HS-5 (cell line): ENCODE measurements at places on chromosomes 2 and 18.

DNA sequence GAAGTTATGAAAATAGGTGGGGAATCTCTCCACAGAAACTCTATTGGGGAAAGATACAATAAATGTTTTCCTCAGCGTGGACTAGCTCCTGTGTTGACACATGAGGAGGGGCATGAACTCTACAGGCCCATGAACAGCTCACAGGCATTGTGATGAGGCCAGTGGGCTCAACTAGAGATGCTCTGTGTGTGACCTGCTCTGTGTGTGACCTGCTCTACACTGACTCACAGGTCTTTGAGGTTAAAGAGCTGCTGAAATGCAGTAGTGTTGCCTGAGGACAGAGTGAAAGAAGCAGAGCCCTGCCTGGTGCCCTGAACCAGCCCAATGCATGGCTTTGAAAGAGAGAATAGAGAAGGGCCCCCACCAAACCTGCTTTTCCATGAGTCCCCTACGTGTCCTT, 117.6 kb downstream of the MCFD2 start:
- DNase-seq, result no peak

DNA sequence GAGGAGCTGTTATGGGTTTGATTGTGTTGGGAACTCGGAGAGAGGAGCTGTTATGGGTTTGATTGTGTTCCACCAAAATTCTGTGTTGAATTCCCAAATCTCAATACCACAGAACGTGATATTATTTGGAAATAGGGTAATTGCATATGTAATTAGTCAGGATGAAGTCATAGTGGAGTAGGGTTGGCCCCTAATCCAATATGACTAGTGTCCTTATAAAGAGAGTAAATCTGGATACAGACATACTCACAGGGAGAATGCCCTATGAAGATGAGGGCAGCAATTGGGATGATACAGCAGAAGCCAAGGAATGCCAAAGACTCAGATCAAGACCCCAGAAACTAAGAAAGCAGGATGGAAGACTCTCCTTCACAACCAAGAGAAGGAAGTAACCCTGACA, 1023.2 kb upstream of the ZEB2 start:
- DNase-seq, result peak; percentile 24

DNA sequence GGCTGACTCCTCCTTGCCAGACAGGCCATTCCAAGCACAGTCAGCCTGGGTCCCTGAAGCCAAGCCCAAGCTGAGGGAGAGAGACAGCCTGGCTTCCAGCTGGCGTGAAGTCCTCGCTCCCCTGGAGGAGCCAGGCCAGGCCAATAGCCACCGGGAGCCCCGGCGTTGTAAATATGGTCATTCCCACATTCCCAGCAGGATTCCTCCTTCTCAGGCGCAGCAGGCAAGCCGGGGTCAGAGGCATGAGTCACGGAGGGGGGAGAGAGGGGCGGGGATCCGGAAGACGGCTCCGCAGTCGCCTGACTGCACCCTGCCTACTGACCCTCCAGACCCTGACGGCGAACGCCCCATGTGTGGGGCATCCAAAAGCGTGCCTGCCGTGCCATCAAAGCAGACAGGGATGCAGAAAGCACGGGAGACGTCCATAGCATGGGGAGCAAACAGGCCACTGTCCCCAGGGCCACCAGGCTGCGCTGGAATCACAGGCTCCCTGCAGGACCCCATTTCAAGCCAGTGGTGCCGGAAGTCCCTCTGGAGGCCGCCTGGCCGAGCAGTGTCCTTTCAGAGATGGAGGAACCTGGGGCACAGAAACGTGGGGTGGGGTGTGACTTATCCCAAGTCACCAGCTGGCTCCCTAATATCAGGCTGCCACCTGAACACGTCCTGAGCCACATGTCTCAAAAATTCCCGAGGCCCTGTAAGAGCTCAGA, 48.2 kb downstream of the TWIST2 start:
- no peak for DNase-seq

DNA sequence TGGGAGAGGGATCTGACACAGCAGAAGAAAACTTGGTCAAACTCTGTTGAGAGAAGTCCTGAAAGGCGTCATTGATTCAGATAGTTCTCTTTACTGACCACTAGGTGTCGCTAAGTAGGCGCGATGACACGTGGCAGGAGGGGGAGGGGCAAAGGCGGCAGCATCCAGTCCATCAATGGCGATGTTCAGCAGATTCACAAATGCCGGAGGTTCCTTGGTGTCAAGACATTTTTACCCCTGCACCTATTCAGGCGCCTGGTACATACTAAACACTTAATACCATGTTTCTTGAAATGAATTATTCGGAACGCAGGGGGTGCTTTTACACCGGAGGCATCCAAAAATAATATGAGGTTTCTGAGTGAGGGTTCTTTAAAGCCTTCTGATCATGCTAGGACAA, 3.0 kb upstream of the PLEK start:
- DNase-seq, result peak; percentile 24

GRCh38 chr2:45696708-45697107, 45.2 kb downstream of the PRKCE start:
- DNase-seq, result no peak

GRCh38 chr18:79933765-79934164, 17.7 kb downstream of the SLC66A2 start:
- no peak for DNase-seq

DNA sequence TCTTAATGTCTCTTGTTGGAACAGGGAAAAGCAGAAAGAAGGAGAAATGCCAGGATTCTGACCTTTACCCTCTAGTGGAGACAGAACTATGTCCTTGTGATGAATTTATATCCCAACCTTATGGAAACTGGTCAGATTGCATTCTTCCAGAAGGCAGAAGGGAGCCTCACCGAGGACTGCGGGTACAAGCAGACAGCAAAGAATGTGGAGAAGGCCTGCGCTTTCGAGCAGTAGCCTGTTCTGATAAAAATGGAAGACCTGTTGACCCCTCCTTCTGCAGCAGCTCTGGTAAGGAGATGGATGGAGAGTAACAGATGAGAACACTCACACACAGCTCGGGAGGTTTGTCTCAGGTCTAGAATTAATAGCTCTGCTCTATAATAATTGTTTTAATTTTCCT, 552.7 kb upstream of the HNMT start:
- no peak for DNase-seq

GRCh38 chr2:237097911-237098702, 12.4 kb downstream of the COPS8 start:
- peak; percentile 91 for DNase-seq

GRCh38 chr2:15146960-15147359, 414.2 kb downstream of the NBAS start:
- DNase-seq, result no peak

DNA sequence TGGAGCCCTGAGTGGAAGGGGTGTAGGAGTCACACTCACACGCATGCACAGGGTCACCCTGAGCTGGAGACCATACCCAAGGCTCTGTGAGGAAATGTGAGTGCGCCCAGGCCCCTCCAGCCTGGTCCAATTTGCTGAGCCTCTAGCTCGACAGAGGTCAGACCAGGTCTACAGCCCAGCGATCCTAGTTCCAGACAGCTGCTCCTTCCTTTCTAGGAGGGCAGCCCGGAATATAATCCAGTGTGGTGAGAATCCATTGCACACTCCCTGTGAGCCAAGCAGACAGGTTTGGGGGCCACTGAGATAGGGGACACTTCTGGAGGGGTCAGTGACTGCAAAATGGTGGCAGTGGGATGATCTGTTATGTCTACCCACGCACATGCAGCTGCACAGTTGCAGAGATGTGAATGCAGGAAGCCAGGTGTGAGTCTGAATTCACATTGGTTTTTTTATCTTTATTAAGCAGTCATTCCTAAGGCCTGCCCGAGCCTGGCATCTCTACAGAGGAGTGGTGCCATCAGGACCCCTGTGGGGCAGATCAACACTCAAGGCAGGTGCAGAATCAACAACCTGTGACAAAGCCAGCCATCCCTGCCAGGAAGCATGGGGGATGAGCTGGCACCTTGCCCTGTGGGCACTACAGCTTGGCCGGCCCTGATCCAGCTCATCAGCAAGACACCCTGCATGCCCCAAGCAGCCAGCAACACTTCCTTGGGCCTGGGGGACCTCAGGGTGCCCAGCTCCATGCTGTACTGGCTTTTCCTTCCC, at the start of gene GPR148:
Gene GPR148, plus strand, starts transcription at position 522 of the 768 bp plus-strand sequence. Its CDS starts 82 bp downstream, at position 604.
- DNase-seq, result no peak

GRCh38 chr18:55064760-55065159, 105.5 kb upstream of the CCDC68 start:
- no peak for DNase-seq

DNA sequence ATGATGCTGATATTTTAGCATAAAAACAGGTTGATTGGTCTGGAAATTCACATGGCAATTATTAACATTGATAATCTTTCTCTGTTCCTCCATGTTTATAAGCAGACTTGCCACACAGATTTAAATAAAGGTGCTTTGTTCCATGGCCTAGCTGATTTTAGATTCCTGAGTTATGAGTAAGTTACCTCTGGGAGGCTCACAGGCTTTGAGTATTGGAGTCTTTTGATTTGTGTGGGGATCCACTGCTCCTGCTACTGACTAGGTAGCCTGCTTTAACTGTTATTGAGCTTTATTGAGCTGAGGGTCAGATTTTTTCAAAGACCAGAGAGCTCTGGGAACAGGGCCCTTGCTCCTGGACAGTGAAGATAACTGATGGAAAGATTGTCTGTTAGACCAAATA, 166.1 kb downstream of the ANKRD30B start:
- no peak for DNase-seq

DNA sequence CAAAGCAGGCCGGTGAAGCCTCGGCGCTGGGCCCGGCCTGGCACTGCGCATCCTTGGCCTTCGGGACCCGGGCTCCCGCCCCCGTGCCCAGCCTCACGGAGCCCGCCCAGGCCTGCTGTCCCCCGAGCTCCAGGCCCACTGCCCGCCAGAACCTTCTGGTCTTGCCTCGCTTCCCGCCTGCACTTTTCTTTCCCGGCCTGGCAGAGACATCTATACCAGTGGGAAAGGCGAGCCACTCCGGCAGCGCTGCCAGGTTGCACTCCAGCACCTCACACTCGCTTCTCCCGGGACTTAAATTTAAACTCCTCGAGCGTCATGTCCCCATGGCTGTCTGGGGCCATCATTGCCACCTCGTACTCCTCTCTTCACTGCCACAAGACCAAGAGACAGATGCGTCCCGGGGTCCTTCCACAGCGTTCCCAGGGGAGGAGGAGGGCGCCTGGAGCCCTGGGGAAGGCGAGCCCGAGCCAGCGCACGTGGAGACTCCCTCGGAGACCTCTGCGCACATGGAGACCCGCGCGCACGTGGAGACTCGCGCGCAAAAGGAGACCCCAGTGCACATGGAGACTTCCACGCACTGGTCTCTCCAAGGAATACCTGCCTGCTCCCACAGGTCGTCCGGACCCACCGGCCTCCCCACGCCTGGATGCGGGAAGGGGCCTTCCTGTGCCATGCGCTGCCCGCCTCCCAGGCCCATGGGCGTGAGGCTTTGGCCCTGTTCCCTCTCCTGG, 253.1 kb upstream of the SALL3 start:
- DNase-seq, result no peak

- DNase-seq, result peak; percentile 100
Observed at GRCh38 chr2:98917031-98917471, 19.0 kb downstream of the CRACDL start.

DNA sequence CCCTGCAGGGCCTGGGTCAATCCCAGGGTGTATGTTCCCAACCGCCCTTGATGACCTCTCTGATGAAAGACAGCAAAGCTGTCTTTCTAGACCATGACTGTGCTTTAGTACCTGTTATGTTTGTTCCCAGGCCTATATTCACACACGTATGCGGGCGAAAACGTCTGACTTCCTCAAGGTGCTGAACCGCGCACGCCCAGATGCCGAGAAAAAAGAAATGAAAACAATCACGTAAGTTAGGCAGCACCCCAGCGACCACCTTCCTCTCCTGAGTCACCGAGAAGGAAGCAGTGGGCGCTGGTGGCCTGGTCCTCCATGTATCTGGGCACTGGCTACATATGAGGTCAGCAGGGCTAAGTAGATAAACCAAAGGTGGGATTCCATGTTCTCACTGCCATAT, 11.1 kb upstream of the GPBAR1 start:
- DNase-seq, result no peak

DNA sequence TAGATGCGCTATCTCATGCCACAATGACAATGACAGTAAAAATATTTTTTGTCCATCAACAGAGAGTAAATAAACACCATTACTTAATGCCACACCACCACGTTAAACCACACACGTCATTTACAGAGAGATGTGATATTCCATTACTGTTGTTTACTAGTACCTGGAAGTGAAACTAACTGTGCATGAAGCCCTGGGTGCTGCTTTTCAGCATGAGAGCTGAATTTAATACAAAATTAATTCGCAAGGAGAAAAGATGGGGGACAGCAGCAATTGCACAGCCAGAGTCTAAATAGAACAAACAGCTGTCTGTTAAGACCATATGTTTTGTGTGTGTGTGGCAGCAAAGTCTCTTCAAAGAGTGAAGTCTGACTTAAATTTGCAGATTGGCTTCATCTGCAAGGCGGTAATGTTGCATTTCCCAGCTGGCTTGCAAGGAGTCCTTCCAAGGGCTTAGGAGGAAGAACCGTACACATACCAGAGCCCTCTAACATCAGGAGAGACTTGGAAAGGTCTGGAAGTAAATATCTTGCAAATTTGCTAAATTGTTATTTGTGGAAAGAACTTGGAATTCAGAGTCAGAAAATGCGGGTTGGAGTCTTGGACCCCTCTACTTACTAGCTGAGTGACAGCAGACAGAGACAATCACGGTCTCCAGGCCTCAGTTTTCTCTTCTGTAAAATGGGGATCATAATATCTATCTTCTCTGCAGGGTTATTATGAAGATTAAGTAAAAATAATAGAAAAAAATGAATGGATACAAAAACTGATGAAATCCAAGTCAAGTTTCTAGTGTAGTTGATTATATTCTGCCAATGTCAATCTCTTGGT, 127.6 kb downstream of the ALPK2 start:
- no peak for DNase-seq

DNA sequence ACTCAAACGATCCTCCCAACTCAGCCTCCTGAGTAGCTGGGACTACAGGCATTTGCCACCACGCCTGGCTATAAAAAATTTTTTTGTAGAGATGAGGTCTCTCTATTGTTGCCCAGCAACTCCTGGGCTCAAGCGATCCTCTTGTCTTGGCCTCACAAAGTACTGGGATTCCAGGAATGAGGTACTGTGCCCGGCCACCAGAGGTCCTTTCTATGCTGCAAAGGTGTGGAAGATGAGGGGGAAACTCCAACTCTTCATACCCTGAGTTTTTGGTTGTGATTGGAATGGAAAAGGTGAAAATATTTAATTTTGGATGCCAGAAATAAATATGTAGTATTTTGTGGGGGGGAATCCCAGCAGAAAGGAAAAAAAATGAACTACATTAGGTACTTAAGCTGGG, 36.0 kb downstream of the MRPL33 start:
- DNase-seq, result no peak

- no peak for DNase-seq
Observed at GRCh38 chr18:8298186-8298585, 311.1 kb upstream of the RAB12 start.

GRCh38 chr2:69241093-69241492, 145.9 kb downstream of the GFPT1 start:
- DNase-seq, result no peak

- DNase-seq, result no peak
Observed at GRCh38 chr18:58766946-58767345, 95.7 kb downstream of the MALT1 start.
